ENCODE measurements at places on chromosomes 3 and 15. TPM values are rescaled to one million over a fixed set of nuclear protein-coding genes. Genes with fewer than 3 reads are reported as not detected.

DNA sequence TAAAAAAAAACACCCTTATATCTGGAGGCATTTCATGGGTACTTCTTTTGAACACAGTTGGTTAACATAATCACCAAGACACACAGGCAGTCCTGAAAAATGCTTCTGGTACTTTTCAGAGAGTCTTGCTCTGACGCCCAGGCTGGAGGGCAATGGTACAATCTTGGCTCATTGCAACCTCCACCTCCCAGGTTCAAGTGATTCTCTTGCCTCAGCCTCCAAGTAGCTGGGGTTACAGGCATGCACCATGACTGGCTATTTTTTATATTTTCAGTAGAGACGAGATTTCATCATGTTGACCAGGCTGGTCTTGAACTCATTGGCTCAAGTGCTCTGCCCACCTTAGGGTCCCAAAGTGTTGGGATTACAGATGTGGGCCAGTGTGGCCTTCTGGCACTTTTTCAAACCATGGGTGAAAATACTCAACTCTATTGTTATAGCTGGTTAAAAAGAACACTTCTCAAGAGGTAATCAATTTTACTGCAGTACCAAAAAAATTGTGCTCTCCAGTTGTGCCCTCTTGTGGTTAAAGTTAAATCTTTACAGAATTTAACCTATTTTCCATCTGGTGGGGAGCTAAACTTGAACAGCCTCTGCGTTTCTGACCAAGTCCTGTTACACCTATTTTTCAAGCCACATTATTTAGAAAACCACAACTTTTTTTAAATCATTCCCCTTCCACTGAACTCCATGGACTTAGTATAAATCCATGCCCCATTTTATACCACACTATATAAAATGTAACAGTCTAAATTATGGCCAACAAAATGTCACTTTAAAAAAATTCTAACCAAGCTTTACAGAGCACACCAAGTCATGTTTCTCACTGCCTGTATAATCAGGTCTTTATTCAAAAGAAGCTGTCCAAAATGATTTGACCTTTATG is 1.2 kb upstream of the SNAPC5 start:
- DNase-seq = no peak

DNA sequence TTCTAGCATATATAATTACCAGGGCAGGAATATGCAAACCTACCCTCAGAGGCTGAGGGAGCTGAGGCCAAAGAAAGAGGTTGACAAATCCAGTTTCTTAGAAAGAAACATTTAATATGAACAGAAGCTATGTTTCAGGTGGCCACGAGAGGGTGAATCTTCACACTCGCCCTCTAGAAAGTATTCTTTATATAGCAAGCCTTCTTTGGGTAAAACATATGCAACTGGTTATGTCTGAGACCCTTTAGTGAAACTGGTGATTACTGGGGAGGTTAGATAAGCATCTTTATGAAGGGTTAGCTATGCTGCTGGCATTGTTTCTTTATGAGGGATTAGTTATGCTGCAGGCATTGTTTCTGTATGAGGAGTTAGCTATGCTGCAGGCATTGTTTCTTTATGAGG is 50.7 kb upstream of the GOLGA6L2 start:
- no peak for DNase-seq

GRCh38 chr3:126102011-126102410 is 18.1 kb upstream of the SLC41A3 start:
- DNase-seq = no peak

DNA sequence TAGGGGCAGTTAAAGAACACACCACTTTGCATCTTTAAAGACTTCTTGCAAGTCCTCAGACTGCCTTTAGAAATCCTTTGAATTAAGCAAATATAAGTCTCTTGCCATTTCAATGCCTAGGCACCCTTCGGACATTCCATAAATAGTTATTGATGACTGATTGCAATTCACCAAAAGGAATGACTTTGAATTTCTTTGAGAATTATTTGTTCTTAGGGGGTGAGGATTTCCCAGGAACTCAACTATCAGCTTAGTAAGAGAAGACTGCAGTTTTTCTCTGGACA is 495 bp upstream of the MYEF2 start:
- no peak for DNase-seq

DNA sequence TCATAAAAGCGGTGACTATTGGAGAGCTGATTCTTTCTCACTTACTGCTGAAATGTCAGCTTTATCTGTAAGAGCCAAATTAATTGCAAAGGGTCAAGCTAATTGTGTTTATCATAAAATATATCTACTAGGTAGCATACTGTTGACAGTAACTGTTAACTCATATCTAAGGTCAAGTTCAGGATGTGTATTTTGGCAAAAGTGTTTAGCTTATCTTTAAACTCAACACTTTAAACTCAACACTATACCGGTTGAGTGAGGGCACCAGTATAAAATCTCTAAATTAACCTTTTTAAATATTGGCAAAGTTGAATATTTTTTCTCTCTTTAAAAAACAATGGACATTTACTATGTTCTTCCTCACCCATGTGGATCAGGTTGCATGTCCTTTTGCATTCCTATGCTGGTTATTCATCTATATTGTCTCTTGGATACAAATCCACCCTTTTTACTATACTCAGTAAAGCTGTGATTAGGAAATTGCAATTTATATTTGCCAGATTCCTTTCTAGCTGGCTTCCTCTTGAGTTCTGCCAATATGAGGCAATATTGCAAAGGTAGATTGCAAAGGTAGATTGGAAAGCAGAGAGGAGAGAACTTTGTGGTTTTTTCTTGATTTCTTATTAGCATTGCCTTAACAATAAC is 344.6 kb upstream of the DCBLD2 start:
- no peak for DNase-seq

DNA sequence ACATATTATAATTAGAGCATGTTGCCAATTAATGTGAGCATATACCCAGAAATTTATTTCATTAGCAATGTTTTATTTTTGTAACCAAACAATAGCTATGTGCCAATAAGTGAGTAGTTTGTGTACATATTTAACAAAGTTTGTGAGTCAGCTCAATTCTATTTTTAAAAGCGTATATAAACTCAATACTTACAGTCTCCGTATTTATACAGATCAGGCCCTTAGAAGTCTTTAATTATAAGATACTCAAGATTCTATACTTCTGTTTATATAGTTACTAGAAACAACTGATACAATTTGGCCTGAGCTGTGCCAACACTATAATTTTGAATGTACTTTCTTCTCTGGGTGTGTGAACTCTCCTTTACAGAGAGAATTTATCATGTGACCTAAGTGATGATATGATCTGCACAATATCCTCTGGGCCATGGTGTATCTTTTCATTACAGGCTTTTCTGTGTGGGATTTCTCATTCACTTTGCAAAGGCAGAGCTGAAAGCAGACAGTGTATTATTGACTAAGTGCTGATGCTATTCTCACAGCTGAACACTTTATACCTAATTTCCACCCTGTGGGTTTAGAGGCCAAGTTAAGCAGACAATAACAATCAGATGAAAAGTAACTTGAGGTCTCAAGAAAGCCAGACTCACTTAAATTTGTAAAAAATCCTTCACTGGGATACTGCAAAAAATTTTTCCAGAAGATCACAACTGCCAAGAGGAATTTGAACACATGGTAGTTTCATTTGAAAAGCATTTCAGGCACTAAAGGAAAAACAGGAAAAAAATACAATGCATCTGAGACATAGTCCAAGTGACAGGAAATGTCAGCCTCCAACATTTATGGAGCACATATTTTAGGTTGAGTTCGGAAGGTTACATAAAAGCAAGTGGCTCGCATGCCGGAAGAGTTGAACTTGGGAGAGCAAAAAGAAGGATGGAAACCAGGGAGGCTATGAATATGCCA is 277.9 kb upstream of the SEMA6D start:
- no peak for DNase-seq

DNA sequence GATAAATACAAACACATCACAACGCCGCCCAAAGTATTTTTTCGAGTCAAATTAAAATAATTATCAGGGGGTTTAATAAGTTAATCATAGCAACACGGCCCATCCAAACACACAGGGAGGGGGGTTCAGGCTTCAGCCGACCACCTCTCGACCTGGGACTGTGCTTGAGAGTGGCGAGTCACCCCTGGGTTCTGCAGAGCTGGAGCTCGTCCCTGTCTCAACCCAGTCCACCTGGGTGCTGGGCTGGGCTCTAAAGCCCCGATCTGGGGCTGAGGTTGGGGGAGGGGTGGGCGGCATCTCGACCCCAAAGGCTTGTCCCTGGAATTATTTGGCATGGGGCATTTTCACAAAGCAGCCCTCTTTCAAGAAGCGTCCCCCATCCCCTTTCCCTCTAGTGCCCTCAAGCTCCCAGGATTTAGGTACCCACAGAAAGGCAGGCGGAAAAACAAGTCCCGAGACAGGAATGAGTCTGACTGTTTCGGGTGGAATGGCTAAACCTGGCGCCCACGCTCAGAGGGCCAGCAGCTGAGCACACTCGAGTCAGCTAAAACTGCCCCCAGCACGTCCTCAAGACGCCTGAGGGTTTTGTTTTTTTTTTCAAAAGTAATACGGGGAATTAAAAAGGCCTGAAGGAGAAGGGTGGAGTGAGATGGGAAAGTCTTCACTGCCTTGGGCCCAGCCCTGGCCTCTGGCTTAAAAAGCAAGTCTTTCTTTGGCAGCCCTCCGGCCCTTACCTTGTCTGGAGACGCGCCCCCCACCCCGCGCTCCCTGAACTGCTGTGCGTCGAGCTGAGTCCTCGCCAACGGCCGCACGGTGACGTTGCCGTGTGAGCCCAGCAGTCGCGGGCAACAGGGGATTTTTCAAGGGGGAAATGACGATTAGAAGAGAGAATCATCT is 32.5 kb downstream of the NR2F2 start:
- DNase-seq = no peak

DNA sequence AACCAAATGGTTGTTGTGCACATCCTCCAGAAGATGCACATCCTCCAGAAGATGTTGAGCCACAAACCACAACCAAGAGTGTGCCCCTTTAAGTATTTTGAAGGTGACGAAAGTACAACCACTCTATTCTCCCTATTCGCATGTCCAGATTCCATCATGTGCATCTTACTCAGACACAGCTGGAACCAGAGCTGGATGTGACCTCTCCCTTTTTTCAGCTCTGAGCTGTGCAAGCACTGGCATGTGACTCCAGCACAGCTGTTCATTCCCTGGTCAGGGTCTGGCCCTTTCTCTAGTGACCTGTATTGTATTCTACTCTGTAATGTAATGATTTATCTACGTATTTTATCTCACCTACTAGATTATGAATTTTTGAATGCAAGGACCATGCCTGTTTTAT is 29.3 kb upstream of the DLG1 start:
- DNase-seq = no peak

DNA sequence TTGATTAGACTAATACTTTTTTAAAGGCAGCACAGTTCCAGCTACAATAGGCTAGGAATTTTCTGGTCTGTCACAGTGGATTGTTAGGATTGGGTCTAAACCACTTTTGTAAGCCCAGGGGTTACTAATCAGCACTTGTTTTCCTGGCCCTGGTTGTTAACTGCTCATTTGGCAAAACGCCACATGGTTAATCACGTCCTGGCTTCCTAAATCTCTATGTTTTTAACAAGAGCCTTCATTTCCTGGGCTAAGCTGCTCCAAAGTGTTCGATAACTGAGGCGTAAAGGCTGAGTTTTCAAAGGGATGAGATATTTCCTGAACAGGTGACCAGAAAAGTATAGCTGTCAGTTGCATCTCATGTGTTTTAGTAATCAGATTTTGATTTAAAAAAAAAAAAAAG is 38.9 kb upstream of the CLRN1 start:
- DNase-seq = no peak

DNA sequence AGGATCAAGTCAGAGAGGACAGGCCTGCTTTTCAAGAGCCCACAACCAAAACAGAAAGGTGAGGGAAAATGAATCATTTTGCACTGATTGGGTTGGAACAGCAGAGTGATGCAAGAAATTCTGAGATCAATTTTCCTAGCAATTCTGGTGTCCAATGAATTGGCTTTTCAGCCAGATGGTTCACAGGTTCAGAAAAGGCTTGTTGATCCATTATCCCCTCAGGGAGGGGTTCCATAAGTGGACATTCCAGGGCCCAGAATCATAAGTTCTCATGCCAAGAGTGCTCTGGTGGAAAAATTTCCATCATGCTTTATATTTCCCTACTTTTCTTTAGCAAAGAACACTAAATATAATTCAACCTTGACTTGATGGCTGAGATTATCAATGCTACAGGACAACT is 16.2 kb downstream of the RBP2 start:
- DNase-seq = no peak

DNA sequence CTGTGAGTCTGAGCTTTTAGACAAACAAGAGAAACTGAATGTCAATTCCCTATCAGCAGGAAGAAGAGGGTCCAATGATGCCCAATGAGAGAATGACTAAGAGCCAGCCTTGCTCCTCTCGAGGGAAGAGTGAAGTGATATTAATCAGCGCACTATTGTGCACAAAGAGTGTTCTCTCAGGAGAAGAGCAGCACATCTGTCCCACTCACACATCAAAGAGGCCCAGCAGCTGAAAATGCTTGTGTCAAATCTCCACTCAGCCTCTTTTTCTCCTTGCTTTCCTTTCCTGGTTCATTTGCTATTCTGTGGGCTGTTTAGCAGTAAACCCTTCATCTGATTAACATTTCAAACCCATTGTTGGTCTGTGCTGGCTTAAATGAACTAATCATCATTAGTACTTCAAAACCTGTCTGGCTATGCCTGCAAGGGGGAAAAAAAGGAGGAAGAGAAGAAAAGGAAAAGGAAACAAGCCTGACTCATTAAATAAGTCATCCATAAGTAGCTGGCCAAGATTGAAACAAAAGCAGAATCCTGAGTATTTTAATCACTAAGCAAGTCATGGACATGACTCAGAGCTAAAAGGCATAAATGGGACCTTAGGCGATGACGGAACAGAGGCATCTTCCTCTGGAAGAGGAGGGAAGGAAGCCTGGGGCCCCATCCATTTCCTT is 912.7 kb downstream of the TUSC7 start:
- peak; percentile 1 for DNase-seq

DNA sequence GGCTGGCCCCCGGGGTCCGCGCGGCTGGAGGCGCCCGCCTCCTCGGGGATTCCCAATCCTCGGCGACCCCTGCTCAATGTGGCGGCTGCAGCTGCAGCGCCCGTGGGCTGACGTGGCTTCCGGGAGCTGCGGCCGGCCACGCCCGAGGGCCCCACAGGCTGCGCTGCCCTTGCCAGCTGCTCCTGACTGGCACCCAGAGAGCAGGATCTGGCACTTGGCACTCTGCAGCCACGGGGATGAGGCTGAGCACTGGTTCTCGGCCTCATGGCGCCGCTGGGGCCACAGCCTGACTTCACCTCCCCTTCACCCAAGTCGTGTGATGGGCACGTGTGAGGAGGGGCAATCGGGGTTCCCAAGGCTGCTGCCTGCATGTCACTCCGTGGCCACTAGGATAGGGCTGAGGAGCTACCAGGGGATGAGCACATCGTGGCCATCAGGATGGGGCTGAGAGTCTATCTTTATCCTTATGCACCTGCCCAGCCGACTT is 267.8 kb upstream of the FRG2C start:
- no peak for DNase-seq

- peak; percentile 60 for DNase-seq
Observed at GRCh38 chr3:83523470-83524073, 1435.2 kb upstream of the CADM2 start.

- DNase-seq = no peak
Observed at GRCh38 chr15:59180945-59181600, 25.6 kb upstream of the LDHAL6B start.

The CPLX3 gene
- total RNA-seq = 0.29 TPM

The COLQ gene
- total RNA-seq = 1.7 TPM

The SLC35A5 gene
- total RNA-seq = 18.9 TPM

The ABTB1 gene
- 25.1 TPM for total RNA-seq

The ZDHHC3 gene
- 84.9 TPM for total RNA-seq

All from Calu3 (cell line).